ENCODE measurements at places on chromosomes 1 and 21.

DNA sequence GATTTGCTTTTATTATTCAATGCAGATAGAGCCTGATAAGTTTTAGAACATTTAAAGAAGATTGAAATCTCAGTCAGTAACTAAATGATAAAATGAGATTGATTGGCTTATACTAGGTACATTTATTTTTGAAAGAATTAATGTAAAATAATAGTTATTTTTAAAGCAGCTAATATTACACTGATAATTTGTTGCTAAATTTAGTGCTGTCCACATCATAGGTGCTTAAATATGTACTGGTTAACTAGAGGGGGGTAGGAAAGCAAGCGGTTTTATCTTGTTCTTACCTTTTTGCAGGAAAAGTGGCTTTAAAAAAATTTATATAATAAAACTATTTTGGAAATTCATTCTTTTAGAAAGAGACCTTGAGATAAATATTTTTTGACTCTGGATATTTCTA, 40.4 kb upstream of the RWDD3 start:
- no peak for DNase-seq

- no peak for DNase-seq
These were observed 439.9 kb downstream of the DISC1 start for GRCh38 chr1:232066521-232066920.

DNA sequence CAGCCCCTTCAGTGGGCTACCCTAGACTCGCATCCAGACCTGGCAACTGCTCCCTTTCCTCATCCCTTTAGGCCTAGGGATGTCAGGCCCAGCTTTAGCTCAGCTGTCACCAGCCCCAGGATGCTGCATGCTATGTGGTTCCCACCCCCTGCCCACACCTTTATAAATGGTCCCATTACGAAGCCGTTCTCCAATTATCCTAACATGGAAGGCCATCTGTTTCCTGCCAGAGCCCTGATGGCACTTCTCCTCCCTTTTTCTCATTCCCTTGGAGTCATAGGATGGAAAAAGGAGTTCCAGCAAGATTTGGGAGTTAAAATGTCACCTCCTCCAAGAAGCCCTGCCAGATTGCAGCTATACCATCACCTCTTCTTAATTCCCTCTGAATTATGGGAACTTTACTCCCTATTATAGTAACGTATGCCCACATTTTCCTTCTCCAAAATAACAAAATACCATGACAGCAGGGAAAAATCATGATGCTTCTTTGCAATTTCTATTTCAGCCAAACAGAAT, 205.0 kb upstream of the GRIK3 start:
- no peak for DNase-seq

DNA sequence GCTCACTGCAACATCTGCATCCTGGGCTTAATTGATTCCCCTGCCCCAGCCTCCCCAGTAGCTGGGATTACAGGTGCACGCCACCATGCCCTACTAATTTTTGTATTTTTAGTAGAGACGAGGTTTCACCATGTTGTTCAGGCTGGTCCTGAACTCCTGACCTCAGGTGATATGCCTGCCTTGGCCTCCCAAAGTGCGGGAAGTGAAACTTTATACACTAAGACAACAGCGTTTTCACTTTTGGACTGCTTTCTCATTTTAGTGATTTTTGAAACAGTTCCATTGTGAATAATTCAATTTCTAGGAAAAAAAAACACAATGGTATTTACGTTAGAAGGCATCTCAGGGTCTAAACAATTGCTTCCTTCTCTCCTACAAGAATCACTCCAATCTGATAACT, 11.8 kb upstream of the KHDRBS1 start:
- no peak for DNase-seq

- no peak for DNase-seq
These were observed 75.9 kb upstream of the LYST start for GRCh38 chr1:235942625-235942934.

DNA sequence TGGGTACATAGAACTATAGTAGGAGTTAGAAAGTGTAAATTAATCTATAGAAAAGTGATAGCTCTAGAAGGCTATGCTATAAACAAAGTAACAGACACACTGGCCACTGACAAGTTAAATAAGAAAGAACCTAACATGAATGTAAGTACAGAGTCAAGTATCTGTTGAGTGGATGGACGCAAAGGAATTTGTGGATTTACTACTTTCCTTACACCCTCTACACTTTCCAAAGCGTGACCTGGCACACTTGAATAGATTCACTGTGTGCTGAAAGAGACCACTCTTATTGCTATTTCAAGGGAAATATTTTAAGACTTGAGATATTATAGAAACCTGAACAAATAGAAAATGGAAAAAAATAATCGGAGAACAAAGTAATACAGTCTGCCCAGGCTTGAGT, 142.8 kb upstream of the SAMSN1 start:
- DNase-seq: no peak

DNA sequence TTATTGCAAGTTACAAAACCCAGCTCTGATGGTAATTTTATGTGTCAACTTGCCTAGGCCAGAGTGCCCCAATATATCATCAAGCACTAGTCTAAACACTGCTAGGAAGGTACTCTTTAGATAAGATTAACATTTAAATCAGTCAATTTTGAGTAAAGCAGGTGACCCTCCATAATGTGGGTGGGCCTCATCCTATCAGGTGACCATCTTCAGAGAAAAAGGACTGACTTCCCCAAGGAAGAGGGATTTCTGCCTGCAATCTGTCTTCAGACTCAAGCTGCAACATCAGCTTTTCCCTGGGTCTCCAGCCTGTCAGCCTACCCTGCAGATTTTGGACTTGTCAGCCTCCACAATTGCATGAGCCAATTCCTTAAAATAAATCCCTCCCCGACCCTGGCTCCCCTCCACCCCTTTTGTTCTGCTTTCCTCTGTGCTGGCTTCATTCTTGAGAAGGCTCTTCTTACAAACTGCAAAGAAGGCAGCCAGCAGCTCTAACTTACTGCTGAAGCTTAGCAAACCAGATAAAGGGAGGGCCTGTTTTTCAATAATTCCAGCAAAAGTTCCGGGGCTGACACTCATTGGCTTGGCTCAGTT, 56.4 kb upstream of the RUNX3 start:
- DNase-seq: peak; percentile 86

DNA sequence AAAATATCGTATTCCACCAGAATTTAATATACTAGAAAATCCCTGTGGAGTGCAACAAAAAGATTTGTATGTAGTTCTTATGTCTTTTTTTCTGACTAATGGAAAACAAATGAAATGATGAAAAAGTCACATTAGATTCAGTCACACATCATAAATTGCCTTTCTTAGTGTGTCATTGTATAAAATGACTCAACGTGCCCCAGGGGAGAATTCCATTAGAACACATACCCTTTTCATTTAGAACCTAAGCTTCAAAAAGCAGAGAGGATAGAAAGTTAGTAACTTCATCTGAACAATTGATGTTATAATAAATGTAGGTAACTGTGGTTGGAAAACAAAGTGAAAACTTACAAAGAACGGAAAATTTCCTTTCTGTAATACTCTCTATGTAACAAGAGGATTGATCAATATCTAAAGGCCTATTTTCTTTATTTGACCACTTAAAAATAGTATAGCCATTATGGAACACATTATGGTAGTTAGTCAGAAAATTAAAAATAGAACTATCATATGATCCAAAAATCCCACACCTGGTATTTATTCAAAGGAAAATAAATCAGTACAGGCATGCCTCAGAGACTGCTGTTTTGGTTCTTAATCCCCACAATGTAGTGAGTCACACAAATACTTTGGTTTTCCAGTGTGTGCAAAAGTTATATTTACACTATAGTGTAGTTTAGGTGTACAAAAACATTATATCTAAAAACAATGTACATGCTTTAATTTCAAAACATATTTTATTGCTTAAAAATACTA, 1016.1 kb downstream of the KCNT2 start:
- no peak for DNase-seq

GRCh38 chr21:25569084-25569483, 38.2 kb downstream of the MRPL39 start:
- DNase-seq: no peak

- no peak for DNase-seq
These were observed 263.4 kb downstream of the GRIK1 start for GRCh38 chr21:29676395-29676794.

DNA sequence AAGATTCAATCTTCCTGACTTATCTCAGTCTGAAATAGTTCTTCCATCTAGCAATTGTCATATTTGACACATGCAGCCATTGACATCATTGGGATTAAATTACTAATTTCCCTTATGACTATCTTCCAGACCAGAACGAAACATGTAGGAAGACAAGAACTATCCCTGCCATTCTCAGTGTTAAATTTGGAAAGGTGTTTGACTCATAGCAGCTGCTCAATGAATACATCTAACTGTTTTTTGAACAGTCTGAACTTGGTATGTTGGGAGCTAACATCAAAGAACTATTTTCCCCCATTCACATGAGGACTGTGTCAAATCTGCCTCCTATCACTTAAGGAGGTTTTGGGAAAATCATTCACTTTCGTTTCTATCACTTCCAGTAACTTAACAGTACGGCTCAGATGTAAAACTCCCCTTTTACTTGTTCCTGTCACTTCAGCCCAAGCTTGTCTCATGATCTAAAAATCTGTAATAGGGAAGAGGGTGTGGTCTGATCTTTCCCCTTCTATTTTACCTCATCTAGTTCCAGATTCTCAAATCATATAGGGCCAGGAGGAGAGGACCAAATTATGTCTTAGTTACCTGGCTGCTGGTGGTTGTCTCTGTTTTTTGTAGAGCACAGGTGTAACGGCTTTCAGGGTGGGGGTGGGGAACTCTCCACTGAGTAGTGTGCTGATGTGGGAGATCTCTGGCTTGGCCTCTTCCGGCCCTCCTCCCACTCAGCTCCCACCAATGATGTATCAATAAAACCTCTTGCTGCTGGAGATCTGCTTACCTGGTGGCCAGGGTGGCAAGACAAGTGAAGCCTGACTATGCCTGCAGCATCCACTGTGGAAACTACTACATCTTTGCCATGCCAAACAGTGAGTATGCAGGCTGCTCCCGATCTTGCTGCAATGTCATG, 26.2 kb upstream of the SLAMF1 start:
- peak; percentile 70 for DNase-seq

GRCh38 chr1:222387007-222387814, 160.7 kb downstream of the HHIPL2 start:
- no peak for DNase-seq

GRCh38 chr1:17199267-17200044, 5.5 kb upstream of the PADI1 start:
- no peak for DNase-seq

DNA sequence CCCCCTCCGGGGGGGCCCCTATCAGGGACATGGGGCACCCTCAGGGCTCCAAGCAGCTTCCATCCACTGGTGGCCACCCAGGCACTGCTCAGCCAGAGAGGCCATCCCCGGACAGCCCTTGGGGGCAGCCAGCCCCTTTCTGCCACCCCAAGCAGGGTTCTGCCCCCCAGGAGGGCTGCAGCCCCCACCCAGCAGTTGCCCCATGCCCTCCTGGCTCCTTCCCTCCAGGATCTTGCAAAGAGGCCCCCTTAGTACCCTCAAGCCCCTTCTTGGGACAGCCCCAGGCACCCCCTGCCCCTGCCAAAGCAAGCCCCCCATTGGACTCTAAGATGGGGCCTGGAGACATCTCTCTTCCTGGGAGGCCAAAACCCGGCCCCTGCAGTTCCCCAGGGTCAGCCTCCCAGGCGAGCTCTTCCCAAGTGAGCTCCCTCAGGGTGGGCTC, 34.9 kb downstream of the TRIM11 start:
- no peak for DNase-seq

- peak; percentile 62 for DNase-seq
These were observed 14.7 kb downstream of the JUN start for GRCh38 chr1:58768971-58769808.

DNA sequence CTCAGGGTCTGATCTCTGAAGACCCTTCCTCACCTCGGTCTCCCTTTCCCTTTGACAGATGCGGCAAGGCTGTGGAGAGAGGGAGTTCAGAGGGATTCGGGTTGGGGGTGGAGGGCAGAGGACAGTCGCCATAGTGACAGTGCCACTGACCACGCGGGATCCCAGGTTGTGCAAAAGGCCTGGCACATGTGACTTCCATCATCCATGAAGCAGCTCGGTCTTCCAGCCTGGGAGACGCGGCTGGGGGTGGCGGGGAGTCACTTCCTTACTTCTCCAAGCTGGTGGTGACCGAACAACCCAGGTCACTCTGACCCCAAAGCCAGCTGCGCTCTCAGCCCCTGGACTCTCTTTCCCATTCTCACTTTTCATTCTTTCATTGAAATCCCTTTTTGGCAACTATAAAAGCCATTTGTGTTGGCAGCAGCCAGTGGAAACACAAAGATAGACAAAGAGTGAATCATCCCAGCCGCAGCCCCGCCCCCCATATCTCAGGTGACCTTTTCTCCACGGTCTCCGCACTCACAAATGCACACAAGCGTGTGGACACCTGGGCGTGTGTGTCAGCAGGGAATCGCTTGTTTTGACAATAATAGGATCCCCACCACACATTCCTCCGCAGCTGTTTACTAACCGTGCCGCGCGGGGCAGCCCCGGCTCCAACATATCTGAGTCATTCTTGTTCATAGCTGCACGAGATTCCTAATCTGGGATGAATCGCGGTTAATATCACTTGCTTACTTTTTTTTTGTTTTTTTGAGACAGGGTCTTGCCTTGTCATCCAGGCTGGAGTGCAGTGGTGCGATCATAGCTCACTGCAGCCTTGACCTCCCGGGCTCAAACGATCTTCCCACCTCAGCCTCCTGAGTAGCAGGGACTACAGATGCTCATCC, 68.3 kb downstream of the DHRS3 start:
- DNase-seq: no peak

Data from suppressor macrophage (primary cell).